ENCODE measurements at places on chromosomes 11 and 22.

- no peak for DNase-seq
These were observed 34.4 kb downstream of the IGHMBP2 start for GRCh38 chr11:68938088-68938487.

DNA sequence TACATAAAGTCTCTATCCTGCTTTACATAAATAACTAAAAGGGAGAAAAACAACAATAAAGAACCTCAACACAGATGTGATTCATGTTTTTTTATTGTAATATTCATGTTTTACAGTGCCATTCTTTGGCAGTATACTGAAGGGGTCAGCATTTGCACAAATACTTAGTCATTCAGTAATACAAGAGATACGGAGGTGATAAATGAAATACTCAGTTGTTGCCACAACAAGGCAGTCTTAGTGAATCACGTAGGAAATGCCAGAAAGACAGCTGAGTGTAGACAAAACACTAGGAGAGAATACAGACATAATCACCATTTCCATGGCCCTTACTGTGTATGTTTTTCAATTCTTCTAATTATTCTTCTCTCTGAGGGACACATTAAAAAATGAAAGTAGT lies 910.4 kb downstream of the METTL15 start:
- no peak for DNase-seq

GRCh38 chr11:105137286-105137685 lies 2.3 kb downstream of the CARD18 start:
- DNase-seq = no peak

DNA sequence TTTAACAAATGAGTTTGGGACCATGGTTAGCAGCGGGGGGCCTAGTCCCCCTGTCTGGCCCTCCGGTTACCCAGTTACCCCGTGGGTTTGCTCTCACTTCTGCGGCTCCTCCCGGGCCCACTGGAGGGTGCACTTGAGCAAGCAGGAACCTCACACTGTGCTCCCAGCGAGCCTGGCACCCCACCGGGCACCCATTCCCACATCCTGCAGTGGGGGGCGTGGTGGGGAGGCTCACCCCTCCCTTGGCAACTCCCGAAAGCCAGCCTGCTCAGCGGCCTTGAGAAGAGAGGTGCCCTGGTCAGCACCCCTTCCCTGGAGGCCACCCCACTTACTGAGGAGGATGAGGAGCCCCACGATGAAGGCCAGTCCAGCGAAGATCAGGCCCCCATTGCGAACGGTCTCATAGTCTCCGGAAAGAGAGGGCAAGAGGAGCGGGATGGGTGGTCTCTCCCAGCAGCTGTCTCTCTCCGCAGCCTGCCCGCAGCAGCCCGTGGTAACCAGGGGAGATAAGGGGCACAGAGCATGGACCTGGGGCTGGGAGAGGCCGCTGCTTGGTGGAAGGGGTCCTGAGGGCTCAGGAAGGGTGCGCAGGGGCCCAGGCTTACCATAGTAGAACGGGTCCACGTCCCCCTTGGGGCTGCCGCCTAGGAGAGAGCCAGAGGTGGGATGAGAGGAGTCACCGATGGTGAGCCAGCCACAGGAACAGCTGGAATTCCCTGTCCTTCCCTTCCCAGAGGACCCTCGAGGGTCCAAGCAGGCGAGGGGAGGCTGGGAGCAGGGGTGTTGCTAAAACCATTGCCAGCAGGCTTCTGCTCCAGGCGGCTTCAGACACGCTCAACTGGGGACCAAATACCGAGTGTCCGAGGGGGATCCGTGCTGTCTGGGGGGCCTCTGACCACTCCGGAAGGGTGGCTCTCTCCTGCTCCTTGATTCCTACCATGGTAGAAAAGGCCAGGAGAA lies 2.2 kb downstream of the FXYD2 start:
- peak; percentile 60 for DNase-seq

DNA sequence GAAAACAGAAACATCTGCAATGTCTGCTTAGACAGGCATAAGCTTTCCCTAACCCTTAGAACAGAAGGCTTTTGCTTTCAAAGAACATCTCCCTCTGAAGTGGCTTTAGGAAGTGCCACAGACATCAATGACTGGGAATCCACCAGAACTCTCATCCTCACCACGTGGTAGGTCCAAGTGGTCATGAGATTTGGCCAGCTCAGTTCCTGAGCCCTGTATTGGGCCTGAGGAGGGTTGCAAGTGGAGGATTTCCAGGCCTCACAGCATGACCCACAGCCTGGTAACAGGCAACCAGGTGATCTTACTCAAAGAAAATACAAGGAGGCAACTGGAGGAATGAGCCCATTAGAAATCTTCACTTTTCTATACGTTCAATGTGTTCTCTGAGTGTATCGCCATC lies 1.6 kb downstream of the CASP1 start:
- no peak for DNase-seq

- no peak for DNase-seq
These were observed 380.3 kb downstream of the NTM start for GRCh38 chr11:131750692-131751091.

DNA sequence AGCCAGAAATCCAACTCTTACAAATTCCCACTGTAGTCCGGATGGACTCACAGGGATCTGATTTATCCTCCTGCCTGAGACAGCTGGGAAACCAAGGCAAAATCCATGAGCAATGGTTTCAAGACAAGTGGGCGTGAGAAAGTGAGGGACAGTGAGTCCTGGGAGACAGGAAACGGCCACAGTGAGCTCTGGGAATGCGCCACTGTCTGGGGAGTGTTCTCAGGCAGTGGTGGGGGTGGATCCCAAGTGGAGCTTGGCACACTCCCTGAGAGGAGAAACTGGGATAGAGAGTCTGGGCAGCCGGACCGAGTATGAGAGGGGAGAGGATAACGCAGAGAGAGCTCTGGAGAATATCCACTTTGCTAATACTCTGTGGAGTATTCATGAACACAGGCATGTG lies 9.8 kb downstream of the IL17REL start:
- DNase-seq = no peak

DNA sequence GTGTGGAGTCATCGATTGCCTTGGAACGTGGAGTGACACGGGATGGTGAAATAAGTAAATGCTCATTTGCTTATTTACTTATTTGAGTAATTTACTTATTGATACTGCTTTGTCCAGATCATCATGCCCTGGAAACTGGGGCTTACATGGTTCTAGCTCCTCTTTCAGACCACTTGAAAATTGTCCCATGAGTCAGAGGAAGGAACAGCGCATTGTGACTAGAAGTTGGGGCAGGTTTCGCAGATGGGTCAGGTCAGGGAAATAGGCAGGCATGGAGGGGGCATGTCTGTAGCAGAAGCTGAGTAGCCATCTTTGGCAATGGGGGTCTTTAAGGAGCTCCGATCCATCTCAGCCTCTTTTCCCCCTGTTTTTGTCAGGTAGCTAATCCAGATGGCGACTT lies 104.2 kb upstream of the SORL1-AS1 start:
- no peak for DNase-seq

GRCh38 chr11:100546714-100547113 lies 140.4 kb upstream of the ARHGAP42 start:
- peak; percentile 20 for DNase-seq

DNA sequence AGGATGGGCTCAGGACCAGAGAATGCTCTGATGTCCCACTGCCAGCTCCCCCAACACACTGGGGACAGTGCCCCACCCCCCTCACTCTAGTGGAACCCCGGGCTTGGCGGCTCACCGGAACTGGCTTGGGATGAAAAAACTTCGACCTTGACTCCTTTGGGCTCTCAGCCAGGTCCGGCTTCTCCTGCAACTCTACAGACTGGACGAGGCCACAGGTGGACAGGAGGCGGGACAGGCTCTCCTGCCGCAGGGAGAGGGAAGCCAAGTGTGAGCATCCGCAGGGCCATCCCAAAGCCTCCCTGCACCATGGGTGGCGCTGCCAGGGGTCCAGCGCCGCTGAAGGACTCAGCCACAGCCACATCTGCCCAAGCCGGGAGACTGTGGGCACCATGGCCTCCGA lies 3.7 kb downstream of the RRP7A start:
- DNase-seq = no peak

- no peak for DNase-seq
These were observed 15.5 kb downstream of the EIF3F start for GRCh38 chr11:8002676-8003075.

DNA sequence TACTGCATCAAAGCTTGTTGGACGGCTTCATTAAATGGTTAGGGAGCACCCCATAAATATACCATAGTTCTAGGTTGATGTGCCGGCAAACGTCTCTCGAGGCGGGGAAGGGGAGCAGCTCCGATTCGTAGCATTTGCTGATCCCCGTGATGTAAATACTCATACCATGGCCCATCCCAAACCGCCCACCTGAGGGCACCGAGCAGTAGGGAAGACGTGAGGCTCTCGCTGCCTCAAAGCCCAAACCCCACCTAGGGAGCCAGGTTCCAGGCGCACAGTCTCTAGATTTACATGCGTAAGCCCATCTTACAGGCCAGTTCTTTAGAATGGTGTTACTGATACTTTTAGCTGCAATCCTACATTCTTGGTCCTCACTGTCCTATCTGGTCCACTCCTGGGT lies 124.0 kb downstream of the FEZ1 start:
- no peak for DNase-seq

DNA sequence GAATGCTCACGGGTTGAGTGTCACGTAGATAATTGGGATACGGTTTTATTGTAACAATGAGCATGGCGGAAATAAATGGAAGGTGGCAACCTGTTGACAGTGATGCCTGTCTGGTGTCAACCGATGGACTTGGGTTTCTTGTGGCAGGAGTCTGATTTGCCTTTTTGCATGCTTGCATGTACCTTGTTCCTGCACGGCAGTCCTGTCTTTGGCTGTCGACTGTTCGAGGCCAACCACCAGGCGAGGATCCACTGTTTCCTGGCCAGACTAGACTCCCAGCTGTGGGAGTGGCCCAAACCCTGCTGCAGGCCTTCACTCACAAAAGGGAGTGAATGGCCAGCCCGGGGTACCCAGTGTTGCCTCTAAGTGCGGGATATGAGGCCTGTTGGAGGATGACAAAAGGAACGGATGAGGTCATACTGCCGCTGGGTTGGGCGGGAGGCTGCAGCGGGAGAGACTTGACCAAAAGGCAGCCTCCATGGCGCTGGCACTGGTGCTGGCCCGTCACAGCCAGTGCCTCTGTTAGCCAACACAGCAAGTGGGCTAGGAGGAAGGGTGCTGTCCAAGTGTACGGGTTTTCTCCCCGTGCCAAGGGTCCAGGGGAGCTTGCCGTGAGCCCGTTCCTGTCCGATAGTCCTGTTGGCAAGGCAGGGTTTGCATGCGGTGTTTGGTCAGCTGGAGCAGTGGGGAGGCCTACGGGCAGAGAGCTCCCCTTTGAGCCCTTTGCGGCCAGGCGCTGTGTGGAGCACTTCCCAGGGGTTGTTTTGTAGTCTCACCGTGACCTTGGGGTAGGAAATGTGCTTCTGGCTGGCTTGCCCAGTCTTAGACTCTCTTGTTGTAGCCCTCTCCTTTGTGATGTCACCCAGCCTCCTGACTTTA lies 974 bp downstream of the DGCR8 start:
- peak; percentile 50 for DNase-seq

GRCh38 chr11:18304745-18305144 lies 17.2 kb downstream of the HPS5 start:
- no peak for DNase-seq

DNA sequence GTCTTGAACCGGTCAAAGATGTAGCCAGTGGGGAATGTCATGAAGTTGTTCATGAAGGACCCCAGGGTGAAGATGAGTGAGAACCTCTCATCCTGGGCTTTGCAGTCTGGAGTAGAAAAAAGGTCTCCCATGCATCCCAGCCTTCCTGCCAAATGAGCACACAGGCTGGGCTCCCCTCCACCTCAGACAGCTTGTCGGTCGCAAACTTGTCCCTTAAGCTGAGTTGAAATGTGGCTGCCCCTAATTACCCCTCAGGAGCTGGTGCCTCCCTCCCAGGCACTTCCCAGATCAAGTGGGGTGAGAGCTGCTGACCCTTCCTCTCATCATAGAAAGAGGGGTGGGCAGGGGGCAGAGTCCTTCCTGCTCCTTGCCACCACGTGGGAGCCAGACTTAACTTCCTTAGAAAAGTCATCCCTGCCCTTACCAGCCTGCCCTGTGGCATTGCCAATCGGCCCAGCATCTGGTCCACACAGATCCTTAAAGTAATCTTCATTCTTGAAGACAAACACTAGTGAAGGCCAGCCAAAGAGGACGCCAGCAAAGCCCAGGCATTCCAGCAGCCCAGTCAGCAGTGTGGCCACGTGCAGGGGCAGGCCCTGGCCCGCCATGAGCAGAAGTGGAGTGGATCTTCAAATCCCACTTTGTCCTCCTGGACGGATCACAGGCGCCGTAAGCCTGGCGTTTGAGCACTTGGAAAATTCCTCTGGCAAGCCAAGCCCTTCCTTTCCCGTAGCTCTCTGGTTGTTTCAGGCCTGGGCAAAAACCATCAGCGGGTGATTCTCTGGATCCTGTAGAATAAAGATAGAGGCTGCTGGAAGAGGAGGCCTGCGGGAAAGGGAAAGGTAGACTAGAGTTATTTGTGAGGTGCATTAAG lies 1.1 kb downstream of the SLC43A3 start:
- DNase-seq = no peak

DNA sequence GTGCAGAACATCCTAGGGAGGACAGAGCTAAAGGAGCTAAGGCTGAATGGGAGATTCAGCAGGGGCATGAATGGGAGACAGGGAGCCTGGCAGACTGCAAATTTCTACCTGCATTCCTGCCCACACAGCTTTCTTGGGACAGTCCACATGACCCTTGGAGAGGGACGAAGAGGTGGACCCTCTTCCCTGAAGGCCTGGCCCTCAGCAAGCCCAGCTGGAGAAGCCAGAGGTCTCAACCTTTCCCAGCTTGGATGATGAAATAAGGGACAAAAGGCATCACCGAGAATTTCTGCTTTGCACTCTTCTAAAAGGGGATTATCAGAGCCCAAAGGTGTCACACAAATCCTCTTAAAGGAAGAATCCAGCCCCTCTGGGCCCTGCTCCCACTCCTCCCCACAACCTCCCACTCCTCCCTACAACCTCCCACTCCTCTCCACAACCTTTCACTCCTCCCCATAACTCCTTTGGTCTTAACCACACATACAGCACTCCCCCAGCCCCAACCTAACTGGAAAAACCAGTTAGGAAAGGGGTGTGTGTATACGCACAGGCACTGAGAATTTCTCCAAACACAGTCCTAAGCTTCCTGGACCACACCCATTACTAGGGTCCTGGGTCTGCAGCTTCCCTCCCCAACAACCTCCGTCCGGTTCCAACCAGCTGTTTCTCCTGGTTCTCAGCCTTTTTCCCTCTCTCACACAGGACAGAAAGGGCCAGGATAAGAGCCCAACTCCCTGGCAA lies 38.4 kb downstream of the RPL27A start:
- DNase-seq = no peak

GRCh38 chr11:77204754-77205466 lies 76.9 kb downstream of the MYO7A start:
- no peak for DNase-seq

DNA sequence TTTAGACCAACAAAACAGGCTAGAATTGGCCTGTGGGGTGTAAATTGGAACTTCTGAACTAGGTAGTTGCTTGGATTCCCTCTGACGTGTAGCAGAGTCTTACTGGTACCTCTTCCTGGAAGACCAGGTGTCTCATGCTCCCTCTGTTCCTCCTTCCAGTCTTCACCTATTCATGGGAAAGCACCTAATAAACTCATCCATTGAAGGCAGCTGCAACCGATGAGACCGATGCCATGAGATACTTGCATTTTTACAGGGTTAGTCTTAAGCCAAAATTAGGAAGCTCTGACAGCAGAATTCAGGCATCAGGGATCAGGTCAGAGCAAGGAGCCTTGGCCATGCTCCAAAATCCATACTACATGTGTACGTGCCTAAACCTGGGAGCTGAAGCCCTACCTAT lies 13.2 kb upstream of the HEPHL1 start:
- DNase-seq = no peak

GRCh38 chr11:109432105-109432504 lies 10.1 kb downstream of the C11orf87 start:
- DNase-seq = no peak

GRCh38 chr11:64436000-64436399 lies 77.0 kb downstream of the RPS6KA4 start:
- DNase-seq = no peak

GRCh38 chr11:18308242-18308641 lies 13.7 kb downstream of the HPS5 start:
- no peak for DNase-seq

Data from NCI-H146 (cell line).